EL (cell line): ENCODE measurements at places on chromosomes 16 and 17.
A peak's percentile ranks its signal among the peaks of the same experiment; 100 is the strongest.

GRCh38 chr17:29210879-29211278 is 30.7 kb upstream of the MYO18A start:
- peak; percentile 57 for DNase-seq

DNA sequence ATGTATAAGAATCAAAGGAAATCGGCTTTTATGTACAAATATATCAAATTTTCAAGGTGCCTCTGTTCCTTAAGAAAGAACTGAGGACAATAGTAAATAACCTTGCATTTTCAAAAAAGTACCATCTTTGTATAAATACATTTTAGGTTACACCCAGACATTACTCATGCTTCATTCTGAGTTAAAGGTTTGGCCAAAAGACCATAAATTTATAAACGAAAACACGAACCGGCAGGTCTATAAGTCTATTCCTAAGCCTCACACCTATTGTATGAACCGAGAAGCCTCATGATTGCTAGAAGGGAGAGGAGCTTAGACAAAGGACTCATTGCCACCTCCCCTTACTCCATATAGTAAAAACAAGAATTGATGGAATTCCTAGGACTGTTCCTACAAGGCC is 94.6 kb upstream of the PSMD7 start:
- DNase-seq: no peak

DNA sequence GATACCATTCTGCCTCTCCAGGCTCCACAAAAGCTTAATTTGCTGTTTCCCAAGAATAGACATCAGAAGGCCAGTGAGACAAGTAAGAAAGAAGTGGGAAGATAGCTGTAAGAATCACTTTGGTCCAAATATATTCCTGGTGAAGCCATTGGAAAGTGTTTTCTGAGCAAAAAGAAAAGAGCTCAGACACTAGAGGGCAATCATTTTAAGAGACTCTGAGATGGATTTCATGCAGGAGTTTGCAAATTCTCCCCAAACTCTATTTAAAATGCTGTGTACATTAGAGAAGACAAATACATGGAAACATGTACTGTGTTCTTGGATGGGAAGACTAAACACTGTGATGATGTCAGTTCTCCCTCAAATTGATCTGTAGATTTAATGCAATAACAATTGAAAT is 8.0 kb upstream of the SLC6A2 start:
- no peak for DNase-seq

- DNase-seq: peak; percentile 96
Measured at GRCh38 chr17:37752482-37752881, 7.6 kb upstream of the HNF1B start.

GRCh38 chr17:64698725-64699124 is 36.6 kb upstream of the SMURF2 start:
- DNase-seq: peak; percentile 73

- no peak for DNase-seq
Measured at GRCh38 chr16:55622272-55622671, 33.5 kb upstream of the SLC6A2 start.

DNA sequence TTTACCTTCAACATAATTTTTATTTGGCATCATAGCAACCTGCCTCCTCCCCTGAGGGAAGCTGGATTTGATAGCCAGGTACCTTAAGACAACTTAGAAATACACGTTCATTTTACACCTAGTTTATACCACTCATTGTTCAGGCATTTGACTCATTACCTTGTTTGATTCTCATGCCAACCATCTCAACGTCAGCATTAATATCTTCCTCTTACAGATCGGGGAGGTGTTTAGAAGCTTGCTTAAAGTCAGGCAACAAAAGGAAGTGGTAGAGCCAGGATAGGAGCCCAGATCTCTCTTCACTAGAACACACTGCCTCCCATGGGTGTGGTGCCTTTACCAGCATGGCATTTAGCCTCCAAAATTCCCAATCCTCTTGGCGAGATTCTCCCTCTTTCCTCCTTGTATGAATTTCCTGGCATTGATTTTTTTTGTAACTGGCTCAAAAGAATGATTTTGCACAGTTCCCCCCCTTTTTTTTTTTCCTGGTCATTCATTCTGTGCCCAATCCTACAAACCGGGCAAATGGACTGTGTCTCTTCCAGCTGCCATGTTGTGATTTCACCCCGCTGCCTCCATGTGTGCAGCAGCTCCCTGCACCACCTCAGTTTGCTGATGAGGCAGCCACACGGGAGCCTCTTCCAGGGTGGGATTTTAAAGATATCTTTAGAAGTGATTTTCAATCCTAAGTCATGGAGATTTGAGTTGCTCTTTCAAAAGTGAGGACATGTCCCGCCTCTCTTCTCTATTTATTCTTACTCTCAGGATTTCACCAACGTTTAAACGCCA is 383.6 kb downstream of the UTP18 start:
- DNase-seq: no peak

DNA sequence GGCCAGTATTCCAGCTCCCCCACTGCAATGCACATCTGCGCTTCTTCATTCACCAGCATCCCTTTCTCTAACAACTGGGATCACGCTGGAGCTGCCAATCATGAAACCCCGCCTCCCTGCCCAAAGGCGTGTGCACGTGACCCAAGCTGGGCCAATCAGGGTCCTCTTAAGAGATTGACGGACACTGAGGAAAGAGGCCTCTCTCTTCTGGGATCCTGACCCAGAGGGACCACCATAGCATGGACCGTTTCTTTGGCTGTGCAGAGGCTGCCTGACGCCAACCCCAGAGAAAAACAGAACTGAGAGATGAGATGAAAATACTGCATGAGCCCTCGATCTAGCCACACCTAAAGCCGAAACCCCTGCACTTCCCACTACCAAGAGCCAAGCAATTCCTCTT is 32.0 kb downstream of the COTL1 start:
- DNase-seq: no peak

DNA sequence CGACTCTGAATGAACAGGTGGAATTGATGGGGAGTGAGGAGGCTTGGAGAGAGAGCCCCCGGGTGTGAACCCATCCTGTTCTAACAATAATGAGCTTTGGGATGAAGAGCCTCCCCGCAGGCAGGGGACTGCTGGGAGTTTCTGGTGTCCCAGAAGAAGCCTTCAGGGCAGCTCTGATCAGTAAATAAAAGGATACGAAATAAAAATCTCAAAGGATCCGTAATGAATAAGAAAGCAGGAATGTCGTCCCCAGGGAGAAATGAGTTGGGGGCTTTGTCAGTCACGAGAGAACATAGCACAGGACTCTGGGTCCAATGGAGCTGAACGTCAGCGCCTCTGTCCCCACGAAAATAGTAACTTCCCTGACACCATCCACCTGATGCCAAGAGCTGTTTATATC is 113.4 kb downstream of the PITPNC1 start:
- no peak for DNase-seq

GRCh38 chr17:67183531-67183930 is 61.5 kb downstream of the HELZ start:
- DNase-seq: no peak

GRCh38 chr16:6777624-6778023 is 555.0 kb upstream of the RBFOX1 start:
- no peak for DNase-seq

DNA sequence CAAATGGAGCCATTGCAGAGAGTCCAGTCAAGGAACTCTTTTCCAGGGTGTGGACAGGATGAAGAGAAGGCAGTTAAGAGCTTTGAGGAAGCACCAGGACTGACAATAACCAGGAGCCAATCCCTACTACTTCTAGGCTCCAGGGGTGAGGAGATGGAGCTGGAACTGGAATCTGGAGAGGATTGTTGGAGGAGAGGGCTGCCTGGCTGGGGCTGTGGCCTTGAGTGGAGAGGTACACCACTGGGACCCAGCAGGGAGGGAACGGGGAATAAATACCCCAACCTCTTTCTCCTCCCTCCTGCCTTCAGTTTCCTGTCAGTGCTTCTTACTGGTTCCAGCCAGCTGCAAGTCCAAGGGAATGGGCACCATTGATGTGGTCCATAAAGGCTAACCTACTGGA is 32.2 kb upstream of the TMEM220 start:
- no peak for DNase-seq
